ENCODE measurements at places on chromosomes 13 and 19.
A peak's percentile ranks its signal among the peaks of the same experiment; 100 is the strongest.

DNA sequence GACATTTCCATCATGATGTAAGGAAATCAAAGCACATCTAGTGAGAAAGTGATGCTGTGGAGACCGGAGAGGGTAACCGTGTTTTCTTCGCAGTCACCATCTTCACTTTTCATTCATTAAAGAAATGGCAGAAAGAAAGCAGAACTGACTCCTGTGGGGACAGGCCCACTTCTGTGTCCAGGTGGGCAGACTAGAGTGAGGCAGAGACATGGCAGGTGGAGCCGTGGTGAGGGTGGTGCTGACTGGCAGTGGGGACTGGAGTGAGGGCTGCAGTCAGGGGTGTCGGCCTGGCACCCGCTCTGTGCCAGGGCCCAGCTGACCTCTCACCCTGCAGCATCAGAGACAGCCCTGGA is 71.4 kb upstream of the MCF2L start:
- DNase-seq: no peak

DNA sequence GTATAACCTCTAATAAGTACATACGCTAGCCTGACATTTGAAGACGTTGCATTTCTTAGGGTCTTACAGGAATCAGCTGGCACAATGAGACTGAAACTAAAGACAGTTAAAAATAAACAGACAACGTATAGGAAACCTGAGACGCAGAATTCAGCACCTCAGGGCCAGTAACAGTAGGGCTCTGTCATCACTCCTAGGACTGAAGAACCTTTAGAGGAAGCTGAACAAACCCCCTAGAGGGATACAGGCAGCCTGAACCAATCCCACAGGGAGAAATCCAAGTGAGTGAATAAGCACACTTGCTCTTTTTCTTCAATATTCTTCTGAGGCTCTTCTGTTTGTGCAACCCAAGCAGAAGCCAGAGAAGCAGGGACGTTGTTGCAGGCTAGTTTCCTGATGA is 53.9 kb upstream of the KLHL1 start:
- DNase-seq: no peak

- DNase-seq: no peak
Measured at GRCh38 chr13:87893186-87893585, 222.0 kb downstream of the SLITRK5 start.

DNA sequence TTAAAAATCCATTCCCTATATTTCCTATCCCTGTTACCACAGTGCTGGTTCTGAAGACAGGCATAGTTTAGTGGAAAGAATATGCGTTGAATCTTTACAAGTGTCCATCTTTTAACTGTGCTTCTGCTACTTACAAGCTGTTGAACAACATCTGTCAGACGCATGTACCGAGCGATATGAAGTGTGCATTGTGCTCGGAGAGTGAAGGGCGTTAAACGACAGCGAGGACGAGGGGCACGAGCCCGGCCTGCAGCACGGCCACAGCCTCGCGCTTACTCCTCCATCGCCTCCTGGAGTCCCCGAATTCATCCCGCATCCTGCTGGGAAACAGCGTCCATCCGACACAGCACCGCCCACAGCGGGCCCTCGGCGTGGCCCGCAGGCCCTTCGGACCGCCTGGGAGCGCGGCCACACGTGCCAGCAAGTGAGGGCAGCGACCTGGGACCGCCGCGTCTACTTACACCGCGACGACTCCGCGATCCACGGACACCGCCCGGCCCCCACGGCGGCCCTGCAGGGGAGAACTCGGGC is 514 bp downstream of the PCID2 start:
- no peak for DNase-seq

DNA sequence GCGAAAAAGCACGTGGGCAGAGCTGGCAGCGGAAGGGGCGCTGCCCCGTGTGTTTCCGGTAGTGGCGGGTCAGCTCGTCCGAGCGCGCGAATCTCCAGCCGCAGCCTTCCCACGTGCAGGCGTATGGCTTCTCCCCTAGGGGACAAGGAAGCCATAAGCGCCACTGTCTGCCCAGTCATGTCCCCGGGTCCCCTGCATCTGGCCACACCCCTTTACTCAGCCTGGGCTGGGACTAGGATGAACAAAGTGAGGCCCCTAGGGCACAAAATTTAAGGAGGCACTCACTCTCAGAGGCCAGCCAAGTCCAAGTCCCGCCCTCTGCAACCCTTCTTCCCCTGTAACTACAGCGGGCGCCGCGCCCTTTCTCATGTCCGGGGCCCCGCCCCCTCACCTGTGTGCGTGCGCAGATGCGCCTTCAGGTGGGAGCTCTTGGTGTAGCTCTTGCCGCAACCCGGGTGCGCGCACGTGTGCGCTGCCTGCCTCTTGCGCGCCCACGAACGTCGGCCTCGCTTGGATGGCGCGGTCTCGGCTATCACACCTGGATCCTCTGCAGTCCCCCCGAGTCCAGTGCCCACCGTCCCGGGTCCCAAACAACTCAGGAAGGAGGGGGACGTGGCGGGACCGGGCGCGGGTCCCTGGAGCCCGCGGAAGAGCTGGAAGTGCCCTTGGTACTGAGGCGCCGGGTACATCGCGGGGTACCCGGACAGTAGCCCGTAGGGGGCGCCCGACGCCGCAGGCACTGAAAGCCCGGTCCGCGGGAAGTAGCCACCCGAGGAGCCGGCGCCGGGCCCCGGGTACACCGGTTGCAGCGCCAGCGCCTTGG is 1.9 kb downstream of the KLF1 start:
- peak; percentile 94 for DNase-seq

- no peak for DNase-seq
Measured at GRCh38 chr19:15330801-15331418, 1.4 kb downstream of the BRD4 start.

DNA sequence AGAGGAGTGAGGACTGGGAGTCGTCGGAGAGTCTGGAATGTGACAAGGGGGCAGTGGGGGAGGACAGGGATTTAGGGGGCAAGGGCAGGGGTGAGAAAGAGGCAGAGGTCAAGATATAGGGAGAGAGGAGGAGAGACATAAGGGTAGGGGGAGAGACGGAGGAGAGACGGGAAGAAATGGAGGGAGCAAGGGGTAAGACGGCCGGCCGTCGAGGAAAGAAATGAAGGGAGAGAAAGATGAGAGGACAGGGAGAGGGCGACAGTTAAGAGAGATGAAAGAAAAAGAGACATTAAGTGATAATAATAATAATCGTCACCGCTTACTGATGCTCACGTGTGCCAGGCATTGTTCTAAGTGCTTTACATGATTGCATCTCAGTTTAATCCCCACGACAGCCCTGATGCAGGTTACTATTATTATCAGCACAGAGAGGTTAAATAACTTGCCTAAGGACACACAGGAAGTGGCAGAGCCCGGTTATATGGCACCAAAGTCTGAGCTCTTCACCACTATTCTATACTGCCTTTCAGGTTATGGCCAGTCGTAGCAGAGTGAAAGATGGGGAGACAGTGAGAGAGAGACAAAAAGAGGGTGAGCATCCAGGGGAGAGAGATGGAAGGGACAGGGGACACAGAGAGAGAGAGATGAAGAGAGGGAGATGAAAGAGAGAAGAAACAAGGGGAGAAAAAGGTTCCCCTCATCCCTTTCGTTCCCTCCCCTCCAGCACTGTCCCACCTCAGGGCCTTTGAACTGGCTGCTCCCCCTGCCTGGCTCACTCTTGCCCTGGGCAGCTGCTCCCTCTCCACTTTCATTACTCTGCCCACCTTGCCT is 13.6 kb downstream of the C19orf81 start:
- DNase-seq: no peak

GRCh38 chr19:6412447-6413091 is 12.0 kb downstream of the KHSRP start:
- DNase-seq: peak; percentile 78

DNA sequence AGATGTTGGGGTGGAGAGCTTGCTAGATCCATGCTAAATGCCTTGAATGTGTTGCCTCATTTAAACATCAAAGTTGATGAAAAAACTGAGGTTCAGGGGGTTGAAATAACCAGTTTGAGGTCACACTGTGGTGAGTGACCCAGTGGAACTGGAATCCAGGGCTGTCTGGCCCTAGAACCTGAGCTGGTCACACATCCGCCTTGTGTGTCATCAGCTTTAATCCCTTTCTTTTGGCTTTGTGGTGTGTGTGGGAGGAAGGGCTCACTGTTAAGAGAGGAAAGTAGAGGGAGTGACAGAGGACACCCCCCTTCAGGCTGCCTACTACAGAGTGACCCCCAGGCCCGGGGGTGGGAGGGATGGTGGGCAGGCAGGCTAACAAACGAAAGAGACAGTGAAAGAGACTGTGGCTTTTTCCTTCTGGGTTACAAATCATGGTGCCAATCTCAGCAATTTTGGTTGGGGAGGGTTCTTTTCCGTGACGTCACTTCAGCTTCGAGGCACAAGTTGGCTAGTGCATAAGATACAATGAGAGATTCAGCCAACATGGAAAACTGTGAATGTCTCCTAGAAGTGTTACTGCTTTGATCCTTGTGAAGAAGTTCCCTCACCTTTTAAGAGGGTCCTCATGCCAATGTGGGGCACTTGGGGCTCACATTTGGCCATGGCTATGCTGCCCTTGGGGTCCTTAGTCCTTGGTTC is 164.9 kb downstream of the DLEU7 start:
- no peak for DNase-seq

- DNase-seq: no peak
Measured at GRCh38 chr19:43725468-43725867, 9.6 kb downstream of the IRGC start.

GRCh38 chr19:38221919-38222830 is 1.8 kb downstream of the DPF1 start:
- no peak for DNase-seq

- DNase-seq: no peak
Measured at GRCh38 chr13:65623148-65623547, 1607.0 kb downstream of the PCDH9 start.

DNA sequence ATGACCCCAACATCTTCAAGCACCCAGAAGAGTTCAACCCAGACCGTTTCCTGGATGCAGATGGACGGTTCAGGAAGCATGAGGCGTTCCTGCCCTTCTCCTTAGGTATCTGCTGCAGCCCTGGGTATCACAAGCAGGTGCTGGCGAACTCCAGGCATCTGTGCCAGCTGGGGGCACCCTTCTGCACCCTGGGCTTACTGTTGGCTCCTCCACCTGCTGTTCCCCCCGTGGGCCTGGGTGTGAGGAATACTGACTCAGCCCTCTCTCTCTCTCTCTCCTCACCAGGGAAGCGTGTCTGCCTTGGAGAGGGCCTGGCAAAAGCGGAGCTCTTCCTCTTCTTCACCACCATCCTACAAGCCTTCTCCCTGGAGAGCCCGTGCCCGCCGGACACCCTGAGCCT is 13.0 kb downstream of the CYP2S1 start:
- no peak for DNase-seq

- DNase-seq: no peak
Measured at GRCh38 chr19:6590258-6590826, 608 bp downstream of the CD70 start.

GRCh38 chr13:26985285-26985878 is 186.2 kb downstream of the USP12 start:
- peak; percentile 84 for DNase-seq

- no peak for DNase-seq
Measured at GRCh38 chr19:38251564-38252051, 4.6 kb downstream of the PPP1R14A start.

GRCh38 chr19:45975306-45976070 is 1.8 kb upstream of the NOVA2 start:
- DNase-seq: no peak

- no peak for DNase-seq
Measured at GRCh38 chr13:72726726-72727416, 558 bp downstream of the MZT1 start.

DNA sequence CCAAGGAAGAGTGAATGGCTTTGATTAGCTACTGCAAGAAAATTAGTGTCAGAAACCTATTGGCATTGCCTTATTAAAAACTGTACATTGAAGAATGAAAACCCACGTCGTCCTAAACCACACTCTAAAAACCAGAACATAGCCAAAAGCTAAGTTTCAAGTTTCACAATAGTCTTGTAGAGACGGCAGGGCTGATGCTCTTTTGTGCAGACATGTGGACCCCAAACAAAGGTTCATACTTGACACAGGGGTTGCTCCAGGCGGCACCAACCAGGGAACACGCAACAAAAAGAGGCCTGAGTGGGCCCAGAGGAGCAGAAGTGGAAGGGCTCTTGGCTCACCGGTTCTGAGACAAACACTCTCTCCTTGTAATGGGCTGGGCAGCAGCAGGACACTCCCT is 28.6 kb upstream of the MIR17HG start:
- DNase-seq: no peak

- DNase-seq: no peak
Measured at GRCh38 chr19:51607077-51607476, 23.1 kb downstream of the SIGLEC5 start.

GRCh38 chr19:35692010-35692409 is 12.3 kb upstream of the ZBTB32 start:
- no peak for DNase-seq

DNA sequence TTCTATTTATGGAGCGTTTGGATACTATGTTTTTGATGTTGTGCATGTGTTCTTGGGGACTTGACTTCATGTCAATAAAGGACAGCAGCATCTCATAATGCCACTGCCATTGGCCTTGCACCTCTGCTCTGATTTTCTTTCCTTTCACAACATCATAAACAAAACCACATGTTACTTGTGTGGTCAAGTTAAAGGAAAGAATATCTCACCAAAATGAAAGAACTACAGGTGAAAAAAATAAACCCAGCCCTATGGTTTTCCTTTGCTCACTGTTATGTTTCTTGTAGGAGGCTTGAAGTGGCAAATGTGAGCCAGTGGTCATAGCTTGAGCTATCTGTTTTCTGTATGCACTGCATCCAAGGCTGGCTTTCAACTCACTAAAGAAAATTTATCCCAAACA is 240.4 kb downstream of the KCNRG start:
- DNase-seq: no peak

- no peak for DNase-seq
Measured at GRCh38 chr13:43044720-43045301, 21.4 kb downstream of the DNAJC15 start.

DNA sequence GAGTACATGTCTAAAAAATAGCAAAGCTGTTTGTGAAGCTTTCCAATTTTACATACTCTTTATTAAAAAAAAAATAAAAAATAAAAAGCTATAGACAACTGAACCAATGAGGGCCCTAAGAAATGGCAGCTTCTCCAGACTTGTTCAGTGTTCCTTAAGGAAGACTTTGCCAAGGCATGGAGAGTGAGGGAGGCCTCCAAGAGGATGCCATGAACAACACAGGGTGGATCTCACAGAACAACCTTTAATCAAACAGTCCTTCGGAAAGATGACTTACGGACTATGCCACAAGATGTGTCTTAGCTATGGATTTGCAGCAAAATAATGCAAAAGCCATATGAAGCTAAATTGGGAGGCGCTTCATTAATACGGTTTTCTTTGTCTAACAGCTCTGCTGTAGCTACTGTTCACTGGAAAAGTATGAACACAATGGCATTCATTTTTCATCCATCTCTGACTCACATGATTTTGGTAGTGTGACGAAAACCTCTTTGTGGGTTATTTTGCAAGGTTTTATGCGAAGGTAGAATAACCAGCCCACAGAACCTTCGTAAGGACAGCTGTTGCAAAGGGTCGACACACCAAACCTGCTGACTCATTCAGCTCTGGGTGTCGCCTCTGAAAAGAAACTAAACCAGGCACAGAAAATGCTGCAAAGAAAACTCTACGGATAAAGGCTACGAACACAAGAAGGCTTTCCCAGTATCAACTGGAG is 27.7 kb downstream of the EFNB2 start:
- DNase-seq: no peak

- no peak for DNase-seq
Measured at GRCh38 chr13:51557438-51557837, 26.8 kb upstream of the WDFY2 start.

Data from activated CD8-positive, alpha-beta memory T cell treated with anti-CD3 and anti-CD28 coated beads for 24 hours (primary cell).